ENCODE measurements at places on chromosomes 11 and 22. TPM values are rescaled to one million over a fixed set of nuclear protein-coding genes. Genes with fewer than 3 reads are reported as not detected.
A peak's percentile ranks its signal among the peaks of the same experiment; 100 is the strongest.

AGBL2 gene
- 4.3 TPM for total RNA-seq

NAALADL1 gene
- 14.9 TPM for total RNA-seq

OR4A16 gene
- not detected for total RNA-seq

C22orf31 gene
- total RNA-seq: not detected

IRAG1 gene
- total RNA-seq: not detected

SLC25A18 gene
- not detected for total RNA-seq

DNA sequence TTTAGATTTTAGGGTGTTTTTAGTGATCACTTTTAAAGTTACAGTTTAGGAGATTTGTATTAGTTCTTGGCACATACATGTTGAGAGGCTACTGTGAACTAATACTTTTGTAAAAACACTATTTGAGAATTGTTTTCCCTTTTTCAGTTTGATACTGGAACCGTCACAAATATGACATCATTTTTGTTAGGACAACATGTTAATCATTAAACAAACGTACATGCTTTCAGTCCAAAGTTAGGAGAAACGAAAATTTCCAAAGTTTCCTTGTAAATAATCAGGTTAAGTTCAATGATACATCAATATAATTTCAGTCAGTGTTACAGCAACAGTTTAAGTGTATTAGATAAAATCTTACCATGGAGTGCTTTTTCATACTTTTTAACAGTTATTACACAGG lies 53.1 kb downstream of the SPECC1L start:
- DNase-seq: no peak

- DNase-seq: no peak
Observed at GRCh38 chr11:103946793-103947545, 89.5 kb upstream of the DDI1 start.

- peak; percentile 69 for DNase-seq
Observed at GRCh38 chr11:2399488-2400068, 972 bp upstream of the TSSC4 start.

Data from activated naive CD4-positive, alpha-beta T cell treated with anti-CD3 and anti-CD28 coated beads, Interleukin-2, amount 50 U/mL, for 72 hours (primary cell).